ENCODE measurements at places on chromosomes 13 and 19.

- no peak for DNase-seq
Measured at GRCh38 chr19:51808333-51808986, 13.5 kb downstream of the FPR3 start.

GRCh38 chr19:11692127-11692790 is 46.5 kb downstream of the ZNF823 start:
- no peak for DNase-seq

GRCh38 chr13:103878891-103879605 is 812.8 kb upstream of the SLC10A2 start:
- no peak for DNase-seq

DNA sequence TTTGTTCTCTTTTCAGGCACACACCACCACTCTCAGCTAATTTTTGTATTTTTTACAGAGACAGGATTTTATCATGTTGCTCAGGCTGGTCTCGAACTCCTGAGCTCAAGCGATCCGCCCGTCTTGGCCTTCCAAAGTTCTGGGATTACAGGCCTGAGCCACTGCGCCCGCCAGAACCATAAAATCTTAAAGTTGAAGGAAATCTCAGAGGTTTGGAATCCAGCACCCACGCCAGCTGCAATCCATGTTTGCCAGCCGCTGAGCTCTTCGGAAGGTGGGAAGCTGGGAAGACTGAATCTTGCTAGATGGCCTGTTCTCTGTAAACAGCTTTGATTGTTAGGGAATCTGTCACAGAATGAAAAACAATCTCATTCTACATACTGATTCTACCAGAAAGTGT is 38.5 kb downstream of the SPATA13 start:
- DNase-seq = no peak

DNA sequence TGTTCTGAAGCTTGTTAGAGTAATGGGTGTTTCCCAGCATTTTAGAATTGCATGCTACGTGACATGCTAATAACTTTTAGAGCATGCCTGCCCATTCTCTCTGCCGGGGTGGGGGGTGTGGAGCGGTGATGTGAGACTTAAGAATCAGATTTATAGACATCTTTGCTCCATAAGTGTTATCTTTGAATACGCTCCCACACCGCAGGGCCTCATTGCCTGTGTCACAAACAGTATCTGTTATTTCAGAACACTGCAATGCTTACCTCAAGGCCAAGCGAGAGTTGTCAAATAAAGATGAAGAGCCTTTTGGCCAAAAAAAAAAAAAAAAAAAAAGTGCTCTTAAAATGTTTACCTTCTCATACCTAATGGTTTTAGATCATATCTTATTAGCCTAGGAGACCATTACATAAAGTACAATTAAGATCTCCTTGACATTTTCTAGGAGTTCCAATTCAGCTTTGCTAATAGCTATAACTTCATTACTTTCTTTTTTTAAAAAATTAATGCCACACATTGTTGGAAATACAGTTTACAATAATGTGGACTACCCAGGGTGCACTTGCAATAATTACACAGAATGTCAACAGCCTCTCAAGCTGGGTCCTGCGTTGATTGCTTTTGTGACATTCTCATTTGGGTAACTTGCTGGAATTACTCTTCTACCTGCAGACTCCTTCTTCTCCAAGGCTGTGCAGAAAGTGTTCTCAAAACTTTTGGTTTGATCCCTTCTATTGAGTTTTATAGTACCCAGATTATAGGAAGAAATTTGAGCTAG is 525.3 kb downstream of the KLF12 start:
- DNase-seq = no peak

DNA sequence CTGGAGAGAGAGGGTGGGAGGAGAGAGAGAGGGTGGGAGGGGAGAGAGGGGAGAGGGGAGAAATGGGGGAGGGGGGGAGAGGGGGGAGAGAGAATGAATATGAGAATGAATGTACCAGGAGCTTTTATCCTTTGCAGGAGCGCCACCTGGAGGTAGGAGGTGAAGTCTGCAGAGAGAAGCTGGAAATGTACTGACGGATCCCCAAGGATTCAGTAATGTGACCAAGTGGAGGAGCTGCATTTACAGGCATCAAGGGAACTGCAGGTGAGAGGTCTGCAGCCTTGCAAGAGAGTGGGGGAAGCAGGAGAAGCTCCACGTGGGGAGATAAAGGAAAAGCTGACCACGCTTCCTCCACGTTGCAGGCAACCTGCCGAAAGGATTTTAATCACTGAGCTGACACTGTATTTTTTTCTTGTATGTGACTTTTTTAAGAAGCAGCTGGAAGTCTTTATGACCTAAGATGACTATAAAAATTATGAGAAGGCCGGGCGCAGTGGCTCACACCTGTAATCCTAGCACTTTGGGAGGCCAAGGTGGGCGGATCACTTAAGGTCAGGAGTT is 33.7 kb downstream of the VSTM1 start:
- peak; percentile 79 for DNase-seq

DNA sequence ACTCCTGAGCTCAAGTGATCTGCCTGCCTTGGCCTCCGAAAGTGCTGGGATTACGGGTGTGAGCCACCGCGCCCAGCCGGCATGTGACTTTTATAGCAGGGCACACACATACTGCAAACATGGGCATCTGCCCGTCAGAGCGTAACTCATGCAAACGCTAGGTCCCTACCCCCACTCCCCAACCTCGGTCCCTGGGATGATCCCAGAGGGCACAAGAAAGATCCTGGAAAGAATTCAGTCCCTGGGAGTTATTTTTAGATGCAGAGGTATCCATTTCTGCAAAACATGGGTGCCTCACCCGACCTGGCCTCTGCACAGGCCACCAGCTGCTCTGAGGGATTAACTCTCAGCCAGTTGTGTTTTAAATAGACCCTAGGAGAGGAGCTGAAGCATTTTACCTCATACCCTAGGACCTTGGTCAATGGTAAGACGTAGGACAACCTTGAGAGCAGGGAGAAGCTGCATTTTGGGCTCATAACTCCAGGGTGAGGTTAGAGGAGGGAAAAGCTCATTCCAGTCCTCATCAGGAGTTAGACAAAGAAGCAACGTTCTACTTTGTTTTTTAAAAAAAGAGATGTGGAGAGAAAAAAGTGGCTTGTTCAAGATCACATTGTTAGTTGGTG is 10.8 kb downstream of the TMEM38A start:
- no peak for DNase-seq

- no peak for DNase-seq
Measured at GRCh38 chr13:99953138-99953755, 18.3 kb downstream of the ZIC5 start.

DNA sequence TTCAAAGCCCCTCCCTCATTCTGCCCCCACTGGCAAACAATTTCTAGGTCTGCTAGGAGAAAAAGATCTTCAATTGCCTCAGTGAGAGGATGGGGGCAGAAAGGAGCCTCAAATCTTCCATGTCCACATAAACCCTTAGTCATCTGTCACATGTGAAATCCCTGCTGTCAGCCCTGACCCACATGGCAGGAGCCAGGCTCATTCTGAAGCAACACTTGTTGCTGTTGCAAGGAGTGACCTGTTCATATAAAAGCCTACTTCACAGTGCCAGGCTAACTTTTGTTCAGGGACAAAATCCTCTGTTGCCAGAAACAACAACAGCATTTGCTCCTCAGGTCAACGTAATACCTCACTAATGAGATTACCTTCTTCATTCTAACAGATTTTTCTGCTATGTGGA is 70.5 kb downstream of the IRS2 start:
- DNase-seq = no peak

DNA sequence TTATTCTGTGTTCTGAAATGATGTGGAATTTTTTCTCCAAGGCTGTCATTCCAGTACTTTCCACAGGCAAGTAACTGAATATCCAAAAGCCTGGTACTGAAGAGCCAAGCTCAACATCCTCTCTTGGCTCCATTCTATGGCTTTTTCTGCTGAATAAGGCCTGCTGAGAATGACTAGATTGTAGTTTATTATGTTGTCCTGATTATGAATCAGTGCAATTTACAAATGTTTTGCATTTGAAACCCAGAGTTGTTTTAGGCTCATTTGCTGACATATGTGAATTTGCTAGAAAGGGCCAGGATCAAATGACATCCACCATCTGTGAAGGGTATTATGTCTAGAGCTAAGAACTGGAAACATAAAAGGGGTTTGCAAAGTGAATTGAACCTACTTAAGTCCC is 596.6 kb downstream of the KCTD12 start:
- DNase-seq = no peak

DNA sequence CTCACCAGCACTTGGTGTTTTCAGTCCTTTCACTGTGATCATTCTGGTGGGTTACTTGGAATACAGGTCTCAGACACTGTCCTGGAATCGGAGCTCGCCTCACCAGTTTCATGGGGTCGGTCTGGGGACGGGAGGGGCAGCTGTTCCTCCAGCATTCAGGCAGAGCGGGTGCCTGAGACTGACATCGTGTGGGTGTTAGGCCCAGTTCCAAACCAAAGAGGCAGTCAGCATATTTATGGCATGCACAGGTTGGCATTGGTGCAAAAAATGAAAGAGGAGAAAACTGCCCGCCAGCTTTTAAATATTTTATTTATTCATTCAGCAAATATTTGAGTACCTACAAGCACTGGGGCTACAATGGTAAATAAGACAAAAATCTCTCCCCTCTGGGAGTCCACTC is 20.1 kb downstream of the PLEKHF1 start:
- DNase-seq = no peak

- DNase-seq = peak; percentile 31
Measured at GRCh38 chr19:23394511-23394910, 760 bp downstream of the ZNF91 start.

DNA sequence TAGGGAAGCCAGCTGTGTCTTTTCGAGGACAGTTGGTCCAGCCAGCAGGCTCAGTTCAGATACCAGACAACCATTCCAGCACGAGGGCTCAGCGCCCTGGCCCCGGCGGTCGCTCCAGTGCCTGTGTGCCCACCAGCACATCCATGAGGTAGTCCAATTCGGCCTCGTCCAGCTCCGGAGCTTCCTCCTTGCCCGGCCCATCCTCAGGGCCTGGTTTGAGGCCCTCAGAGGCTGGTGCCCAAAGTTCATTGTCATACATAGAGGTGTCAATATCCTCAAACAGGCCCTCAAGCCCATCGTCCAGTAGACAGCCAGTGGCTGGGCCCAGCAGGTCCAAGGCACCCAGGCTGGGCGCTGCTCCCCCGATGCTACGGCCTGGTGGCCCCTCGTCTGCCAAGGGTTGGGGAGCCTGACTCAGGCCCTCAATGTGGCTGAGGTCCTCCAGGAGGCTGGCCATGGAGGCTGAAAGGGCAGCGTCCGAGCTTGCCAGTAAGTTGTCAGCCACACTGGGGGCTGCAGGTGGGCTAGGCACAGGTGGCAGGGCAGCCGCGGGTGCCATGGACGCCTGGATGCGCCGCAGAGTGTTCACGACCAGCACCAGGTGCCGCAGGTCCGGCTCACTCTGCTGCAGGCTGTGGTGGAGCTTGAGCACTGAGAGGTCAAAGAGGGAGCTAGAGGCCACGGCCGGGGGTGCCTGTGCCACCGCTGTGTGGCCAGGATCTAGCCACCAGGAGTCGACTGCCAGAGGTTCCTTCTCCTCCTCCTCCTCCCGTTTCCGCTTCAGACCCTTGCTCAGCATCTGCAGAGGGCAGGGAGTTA is 2.8 kb downstream of the SERTAD1 start:
- no peak for DNase-seq

GRCh38 chr13:81480634-81481033 is 1139.7 kb upstream of the SPRY2 start:
- DNase-seq = no peak

GRCh38 chr13:44879452-44880058 is 109.7 kb downstream of the NUFIP1 start:
- no peak for DNase-seq

DNA sequence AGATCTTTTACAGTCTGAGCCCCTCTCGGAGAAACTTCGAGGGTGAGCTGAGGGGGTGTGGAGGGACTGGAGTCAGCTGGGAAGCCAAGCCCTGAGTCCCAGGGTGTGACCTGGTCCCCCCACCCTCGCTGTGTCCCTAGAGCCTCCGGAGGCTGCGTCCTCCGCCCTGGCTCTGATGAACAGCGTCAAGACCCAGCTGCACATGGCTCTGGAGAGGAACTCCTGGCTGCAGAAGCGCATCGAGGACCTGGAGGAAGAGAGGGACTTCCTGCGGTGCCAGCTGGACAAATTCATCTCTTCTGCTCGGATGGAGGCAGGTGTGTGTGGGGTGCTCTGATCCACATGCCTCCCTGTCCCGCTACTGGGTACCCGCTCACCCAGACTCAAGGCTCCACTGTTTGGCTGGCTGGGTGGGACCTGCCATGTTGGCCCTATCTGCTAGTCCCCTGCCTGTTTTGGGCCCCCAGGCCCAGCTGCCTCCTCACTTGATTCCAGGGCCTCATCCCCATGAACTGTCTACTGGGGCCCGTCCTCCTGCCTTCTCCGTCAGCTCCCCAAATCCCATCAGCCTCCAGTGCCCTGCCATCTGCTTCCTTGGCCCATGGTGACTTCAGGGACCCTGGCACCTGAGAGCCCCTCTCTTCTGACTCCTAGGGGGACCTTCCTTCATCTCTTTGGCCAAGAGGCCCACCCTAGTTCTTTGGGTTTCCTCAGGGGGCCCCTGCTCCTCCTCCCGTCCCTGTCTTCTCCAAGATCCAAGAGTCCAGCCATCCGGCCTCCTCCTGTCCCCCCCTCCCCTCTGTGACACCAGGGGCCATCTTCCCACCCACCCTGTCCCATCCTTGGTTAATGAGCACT is 1.5 kb downstream of the CCDC106 start:
- no peak for DNase-seq

DNA sequence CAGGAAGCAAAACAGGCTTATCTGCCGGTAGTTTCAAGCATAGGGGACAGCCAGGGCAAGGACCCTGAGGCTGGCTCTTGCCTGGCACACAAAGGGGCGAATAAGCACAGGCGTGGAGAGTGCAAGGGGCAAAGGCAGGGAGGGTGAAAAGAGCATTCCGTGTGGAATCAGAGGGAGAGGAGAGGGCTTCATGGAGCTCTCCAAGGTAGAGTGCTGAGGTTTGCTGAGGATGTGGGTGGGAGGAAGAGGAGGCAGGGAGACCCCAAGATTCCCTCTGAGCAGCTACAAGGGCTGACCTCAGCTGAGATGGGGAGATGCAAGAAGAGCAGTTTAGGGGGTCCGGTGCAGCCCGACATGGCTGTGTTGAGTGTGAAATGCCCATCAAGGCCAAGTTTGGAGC is 36.5 kb upstream of the ZNRF4 start:
- no peak for DNase-seq

DNA sequence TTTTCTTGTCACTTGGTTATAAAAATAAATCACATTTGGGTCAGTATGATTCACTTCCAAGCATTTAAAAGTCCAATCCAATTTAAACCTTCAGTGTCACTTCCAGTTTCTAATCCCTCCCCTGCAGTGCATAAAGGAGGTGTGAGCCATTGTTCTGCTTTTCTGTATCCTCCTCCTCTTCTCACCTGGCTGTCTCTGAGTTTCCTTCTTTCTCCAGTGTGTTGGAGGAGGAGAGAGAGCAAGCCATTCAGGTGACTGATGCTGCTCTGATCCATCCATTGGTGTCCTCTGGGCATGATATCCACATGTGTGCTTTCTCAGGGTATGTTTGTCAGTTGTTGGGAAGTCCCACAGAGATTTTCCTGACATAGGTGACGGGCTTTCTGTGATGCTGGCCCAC is 1.2 kb downstream of the NUDT15 start:
- DNase-seq = no peak

DNA sequence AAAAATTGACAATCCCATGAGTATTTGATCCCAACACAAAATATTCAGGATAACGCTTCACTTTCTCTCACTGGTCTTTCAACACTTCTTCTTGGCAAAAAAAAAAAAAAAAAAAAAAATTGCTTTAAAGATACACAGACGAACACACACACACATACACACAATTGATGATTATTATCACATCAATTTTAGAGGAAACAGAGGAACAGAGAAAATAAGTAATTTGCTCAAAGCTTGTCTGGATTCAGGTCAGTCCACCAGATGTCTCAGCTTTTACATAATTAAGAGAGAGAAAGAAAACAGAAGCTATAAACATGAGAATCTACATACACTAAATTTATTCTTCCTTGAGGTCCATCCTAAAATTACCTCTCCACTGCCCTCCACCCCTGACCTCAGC is 183.4 kb downstream of the MZT1 start:
- no peak for DNase-seq

Measured in glutamatergic neuron (in vitro differentiated cells).